Mesendoderm (in vitro differentiated cells): ENCODE measurements at places on chromosomes 1 and 21.

- no peak for DNase-seq
Observed at GRCh38 chr1:115364780-115365155, 26.7 kb upstream of the NGF start.

GRCh38 chr1:184449916-184450315, 63.1 kb downstream of the C1orf21 start:
- no peak for DNase-seq

- peak; percentile 85 for DNase-seq
Observed at GRCh38 chr1:110475362-110476027, 24.5 kb downstream of the PROK1 start.

GRCh38 chr1:165456861-165457260, 11.9 kb upstream of the RXRG start:
- peak; percentile 49 for DNase-seq

GRCh38 chr1:33348676-33349080, 27.8 kb upstream of the A3GALT2 start:
- no peak for DNase-seq

- peak; percentile 87 for DNase-seq
Observed at GRCh38 chr1:206935491-206936067, 10.7 kb downstream of the PIGR start.

GRCh38 chr1:4353090-4353856, 301.1 kb upstream of the AJAP1 start:
- no peak for DNase-seq

DNA sequence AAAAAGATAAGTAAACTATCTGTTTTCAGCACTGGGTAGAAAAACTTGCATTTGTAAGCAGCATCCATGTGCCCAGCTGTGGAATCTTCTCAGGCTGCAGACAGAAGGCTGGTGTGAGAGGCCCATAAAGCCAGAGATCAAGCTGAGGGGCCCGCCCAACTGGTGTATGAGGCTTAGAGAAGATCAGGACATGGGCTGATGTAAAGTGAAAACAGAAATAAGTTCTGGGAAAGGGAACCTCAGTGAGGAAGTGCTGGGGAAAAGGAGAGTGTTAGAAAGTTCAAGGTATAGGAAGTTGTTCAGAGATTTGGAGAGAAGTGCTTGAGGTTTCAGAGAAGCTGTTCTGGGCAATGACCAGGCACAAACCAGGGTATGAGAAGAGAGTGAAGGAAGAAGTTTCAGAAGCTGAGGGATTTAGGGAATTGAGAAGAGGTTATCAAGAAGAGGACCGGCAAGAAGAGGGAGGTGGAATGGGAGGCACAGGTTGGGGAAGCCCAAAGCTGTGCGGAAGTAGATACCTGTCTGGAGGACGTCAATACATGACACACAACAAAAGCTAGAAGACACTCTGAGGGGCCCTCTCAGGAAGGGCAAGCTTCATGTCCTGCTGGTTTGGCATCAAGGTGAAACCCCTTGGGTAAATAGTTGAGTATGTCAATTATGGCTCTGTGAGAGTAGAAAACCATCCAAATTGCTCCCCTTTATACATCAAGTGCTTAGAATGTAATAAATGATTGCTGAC, 2.7 kb upstream of the CD5L start:
- DNase-seq = no peak

DNA sequence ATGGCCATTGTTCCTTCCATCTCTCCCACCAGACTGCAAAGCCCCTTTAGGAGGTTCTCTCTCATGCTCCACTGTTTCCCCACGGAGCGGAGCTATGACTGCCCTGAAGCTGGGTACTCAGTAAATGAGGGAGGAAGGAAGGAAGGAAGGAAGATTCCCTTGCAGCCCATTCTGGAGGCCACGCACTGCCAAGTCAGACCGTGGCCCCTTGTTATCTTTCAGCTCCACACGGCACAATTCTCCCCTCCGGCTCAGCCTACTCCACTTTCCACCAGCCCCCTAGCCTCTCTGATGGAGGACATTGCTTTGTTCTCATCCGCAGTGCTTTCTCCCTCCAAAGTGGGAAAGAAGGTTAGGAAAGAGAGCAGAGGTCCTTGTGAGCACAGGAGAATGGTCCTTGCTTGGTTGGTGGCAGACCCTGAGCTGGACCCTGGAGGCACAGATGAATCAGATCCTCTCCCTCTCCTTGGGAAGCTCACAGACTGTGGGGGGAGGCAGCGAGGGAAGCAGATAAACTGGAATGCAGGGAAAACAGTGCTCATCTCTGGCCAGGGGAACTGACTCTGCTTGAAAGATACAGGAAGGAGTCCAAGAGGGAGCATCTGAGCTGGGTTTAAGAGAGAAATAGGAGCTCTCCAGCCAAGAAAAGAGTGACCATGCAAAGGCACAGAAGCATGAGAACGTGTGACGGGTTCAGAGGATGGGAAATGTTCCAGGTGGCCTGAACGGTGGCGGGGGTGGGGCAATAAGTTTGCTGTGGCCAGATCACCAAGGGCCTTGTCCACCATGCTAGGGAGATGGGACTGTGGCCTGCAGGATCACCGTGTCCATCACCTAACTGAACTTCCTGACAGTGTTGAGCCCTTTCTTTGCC, 52.6 kb downstream of the GLIS1 start:
- peak; percentile 65 for DNase-seq
